Transverse colon (tissue), 4 donors: ENCODE measurements at places on chromosomes 16 and 17. TPM values are rescaled to one million over a fixed set of nuclear protein-coding genes. Genes with fewer than 3 reads are reported as not detected.

Gene DYNLRB2
- total RNA-seq: not detected

Gene PERCC1
- not detected for total RNA-seq

GRCh38 chr17:62675260-62675659 is 47.8 kb downstream of the MRC2 start:
- no peaks in the 10 kb centered on the region for H3K36me3 ChIP-seq
- no peaks in the 10 kb centered on the region for H3K4me1 ChIP-seq
- no peak overlapping the region for H3K27ac ChIP-seq

- no peak overlapping the region for H3K4me3 ChIP-seq
- H3K27me3 ChIP-seq: no peaks in the 10 kb centered on the region
- H3K4me1 ChIP-seq: peaks cover 6% of the 10 kb centered on the region
Measured at GRCh38 chr17:18231164-18231563, 5.7 kb downstream of the LLGL1 start.
